Stimulated activated CD8-positive, alpha-beta memory T cell treated with anti-CD3 and anti-CD28 coated beads, Interleukin-4, amount 100 ng/mL, for 1 hour (primary cell): ENCODE measurements at places on chromosomes 5 and 9.

DNA sequence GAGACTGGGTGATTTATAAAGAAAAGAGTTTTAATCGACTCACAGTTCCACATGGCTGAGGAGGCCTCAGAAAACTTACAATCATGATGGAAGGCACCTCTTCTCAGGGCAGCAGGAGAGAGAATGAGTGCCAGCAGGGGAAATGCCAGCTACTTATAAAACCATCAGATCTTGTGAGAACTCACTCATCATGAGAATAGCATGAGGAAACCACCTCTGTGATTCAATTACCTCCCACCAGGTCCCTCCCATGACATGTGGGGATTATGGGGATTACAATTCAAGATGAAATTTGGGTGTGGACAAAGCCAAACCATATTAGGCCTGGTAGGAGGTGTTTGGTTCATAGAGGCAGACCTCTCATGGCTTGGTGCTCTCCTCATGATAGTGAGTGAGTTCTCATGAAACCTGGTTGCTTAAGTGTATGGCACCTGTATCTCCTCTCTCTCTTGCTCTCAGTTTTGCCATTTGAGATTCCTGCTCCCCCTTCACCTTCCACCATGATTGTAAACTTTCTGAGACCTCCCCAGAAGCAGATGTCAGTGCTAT lies 39.8 kb downstream of the GAPT start:
- DNase-seq, result no peak

DNA sequence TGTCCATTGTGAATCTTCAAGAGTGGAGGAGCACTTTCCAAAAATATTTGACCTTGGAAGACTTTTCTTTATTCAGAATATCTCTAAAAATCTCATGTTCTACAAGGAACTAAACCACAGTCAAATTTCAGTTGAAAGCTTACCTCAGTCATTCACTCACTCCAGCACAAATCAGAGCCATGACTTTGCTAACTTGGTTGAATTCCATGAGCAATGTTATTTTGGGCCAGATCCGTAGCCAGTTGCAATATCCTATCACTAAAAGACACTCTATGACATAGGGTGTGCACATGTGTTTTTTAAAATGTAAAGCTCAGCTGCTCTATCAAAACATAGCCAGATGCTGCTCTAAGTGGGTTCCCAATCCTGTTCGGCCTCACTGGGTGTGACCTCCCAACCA lies 156.1 kb upstream of the ANKRD55 start:
- no peak for DNase-seq

- no peak for DNase-seq
These were observed 32.6 kb upstream of the RXRA start for GRCh38 chr9:134293611-134294152.

- no peak for DNase-seq
These were observed 76.8 kb downstream of the AMBP start for GRCh38 chr9:114001410-114001685.

DNA sequence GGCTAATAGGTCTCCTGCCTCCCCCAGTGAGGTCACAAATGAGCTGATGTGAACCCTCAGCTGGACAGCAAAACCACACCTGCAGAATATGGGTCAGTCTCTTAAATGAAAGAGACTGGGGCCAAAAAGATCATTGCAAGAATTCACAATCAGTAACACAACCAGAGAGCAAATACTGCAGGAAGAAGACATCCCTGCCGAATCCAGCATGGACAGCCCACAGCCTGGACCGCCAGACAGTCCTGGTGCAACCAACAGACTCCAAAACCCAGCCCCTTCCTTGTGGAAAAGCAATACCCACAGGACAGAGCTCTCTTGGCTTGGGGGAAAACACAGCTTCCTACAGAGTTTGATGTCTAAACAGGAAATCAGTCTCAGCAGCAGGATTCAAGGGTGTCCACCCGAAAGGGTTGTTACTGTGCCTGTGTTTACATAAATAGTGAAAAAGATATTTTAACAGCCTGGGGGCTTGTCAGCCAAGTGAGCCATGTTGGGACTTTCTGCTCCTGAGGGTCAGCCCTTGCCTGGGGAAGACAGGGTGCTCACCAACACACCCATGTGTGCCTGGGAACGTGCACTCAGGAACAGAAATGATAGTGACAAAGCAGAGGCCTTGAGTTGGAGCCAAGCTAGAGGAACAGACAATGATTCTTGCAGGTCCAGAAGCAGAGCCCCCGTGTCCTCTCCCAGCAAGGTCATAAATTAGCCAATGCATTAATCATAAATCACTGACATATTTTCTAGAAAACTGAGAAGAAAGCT lies 106.2 kb downstream of the SEMA5A start:
- DNase-seq, result no peak

DNA sequence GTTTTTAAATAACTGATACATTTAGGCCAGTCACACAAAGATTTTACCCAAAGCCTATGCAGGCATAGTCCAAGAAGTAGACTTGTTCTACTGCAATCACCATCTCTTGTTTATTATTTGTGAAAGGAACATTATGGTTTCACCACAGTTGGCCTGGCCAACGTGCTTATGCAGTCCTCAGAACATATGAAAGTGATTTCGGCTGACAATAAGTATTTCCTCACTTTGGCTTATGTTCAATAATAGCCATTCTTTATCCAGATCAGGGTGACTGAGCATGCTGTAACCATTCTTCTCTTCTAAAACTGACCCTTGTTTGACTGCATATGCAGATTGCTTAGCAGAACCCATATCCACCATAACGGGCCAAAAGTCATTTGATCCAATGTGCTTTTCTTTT lies 76.6 kb upstream of the CCDC152 start:
- DNase-seq, result no peak

GRCh38 chr5:170513856-170514525 lies 10.2 kb downstream of the KCNIP1 start:
- no peak for DNase-seq

DNA sequence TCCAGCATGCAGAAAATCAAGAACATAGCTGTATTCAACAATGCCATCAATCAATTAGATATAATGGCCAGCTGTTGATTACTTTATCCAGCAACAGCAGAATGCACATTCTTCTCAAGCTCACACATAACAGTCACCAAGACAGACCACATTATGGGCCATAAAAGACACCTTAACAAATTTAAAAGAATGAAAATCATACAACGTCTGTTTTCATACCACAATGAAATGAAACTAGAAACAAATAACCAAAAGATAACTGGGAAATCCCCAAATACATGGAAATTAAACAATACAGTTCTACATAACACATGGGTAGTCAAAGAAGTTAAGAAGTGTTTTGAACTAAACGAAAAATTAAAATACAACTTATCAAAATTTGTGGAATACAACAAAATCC lies 130.9 kb upstream of the GNA14 start:
- DNase-seq, result no peak

- no peak for DNase-seq
These were observed 2.7 kb upstream of the LHX3 start for GRCh38 chr9:136207616-136208015.

DNA sequence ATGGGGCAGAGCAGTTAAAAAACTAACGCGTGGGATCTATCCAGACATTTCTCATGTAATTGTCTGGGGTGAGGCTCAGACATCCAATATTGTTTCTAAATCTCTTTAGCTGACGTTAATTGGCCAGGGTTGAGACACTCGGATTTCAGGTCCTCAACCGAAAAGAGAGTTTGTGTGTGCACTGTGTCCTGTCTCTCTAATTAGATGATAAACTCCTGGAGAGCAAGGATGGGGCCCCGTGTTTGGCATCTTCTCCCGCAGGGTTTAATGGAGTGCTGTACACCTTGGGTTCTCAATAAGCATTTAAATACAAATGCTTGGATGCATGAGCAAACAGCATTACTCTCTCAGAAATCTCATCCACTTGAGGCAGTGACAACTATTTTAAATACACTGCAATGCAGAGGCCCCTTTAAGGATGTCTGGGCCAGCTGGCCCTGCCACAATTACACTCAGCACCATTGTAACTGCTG lies 139.6 kb downstream of the MTX3 start:
- DNase-seq, result no peak

- DNase-seq, result no peak
These were observed 23.2 kb downstream of the TMEM174 start for GRCh38 chr5:73196201-73196600.

- DNase-seq, result no peak
These were observed 10.5 kb downstream of the ECSCR start for GRCh38 chr5:139451878-139452660.

DNA sequence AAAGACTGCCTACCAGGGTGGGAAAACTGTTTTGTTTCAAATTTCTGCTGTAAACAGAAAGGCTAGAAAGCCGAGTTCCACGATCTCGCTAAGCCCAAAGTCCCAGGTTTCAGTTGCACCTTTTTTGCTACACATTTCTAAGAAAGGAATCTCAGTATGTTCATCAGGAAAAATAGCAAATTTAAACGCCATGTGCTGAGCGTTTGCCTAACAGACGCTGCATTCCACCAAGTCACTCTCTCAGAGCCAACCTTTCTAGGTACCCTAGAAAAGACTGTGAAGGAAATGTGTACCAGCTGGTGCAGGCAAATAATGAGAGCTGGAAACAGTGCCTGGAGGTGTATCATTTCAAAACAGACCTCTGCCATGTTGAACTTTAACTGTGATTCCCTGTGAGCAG lies 71.8 kb downstream of the FRMD3 start:
- DNase-seq, result no peak

- DNase-seq, result no peak
These were observed 18.5 kb downstream of the MRPS27 start for GRCh38 chr5:72301557-72301956.

DNA sequence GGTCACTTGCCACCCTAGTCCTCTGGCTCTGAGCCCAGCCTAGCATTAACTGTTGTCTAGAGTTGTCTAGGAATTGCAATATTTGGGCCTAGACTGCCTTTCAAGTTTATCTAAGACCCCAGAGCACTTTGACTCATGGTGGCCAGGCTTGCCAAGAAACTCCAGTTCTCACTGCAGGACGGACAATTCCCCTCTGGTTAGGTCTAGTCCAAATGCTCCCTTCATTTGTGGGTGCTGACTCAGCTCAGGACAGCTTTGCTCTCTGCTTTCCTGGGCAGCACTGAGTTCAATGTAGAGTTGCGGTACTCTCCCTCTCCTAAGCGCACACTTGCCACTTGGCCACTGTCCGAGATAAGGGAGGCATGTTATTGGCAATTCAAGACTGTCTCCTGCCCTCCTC lies 619.4 kb downstream of the TLE1 start:
- DNase-seq, result no peak

DNA sequence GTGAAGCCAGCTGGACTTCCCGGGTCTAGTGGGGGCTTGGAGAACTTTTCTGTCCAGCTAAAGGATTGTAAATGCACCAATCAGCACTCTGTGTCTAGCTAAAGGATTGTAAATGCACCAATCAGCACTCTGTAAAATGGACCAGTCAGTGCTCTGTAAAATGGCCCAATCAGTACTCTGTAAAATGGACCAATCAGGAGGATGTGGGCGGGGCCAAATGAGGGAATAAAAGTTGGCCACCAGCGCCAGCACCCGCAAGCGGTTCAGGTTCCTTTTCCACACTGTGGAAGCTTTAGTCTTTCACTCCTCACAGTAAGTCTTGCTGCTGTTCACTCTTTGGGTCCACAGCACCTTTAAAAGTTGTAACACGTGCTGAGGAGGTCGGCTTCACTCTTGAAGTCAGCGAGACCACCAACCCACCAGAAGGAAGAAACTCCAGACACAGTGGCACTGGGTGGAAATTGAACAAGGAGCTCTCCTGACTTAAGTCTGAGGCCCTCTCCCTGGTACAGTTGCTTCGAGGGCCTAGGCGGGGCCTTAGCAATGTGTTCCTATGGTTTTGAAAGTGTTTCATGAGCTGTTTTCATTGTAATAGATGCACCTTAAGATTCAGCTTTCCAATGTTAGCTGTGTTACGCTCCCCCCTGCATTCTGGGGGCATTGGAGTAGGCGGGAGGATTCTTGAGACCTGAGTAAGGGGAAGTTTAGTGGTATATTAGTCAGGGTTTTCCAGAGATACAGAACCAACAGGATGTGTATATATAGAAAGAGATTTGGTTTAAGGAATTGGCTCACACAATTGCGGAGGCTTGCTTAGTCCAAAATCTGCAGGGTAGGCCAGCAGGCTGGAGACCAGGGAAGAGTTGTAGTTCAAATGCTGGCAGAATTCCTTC lies 21.5 kb upstream of the MYO10 start:
- no peak for DNase-seq

DNA sequence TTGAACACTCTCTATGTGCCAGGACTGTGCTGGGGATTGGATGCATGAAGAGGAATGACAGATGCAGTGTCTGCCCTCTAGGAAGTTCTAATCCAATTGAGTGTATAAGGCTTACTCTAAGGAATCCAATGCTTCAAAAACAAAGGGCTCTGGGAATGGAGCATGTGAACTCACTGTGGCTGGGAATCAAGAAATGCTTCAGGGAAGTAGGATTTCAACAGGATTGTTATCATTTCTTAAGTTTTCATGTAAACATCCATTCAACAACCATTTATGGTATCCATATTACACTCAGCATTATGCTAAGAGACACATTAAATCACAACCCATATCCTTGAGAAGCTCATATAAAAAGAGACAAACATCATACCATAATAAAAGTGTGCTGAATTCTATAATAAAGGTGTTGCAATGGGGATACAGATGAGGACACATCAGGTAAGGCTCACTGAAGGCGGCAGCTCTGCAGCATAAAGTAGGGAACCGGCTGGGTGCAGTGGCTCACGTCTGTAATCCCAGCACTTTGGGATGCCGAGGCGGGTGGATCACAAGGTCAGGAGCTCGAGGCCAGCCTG lies 11.3 kb downstream of the SIL1 start:
- DNase-seq, result no peak

GRCh38 chr9:94925751-94926430 lies 199.4 kb downstream of the AOPEP start:
- DNase-seq, result no peak
